Cortex of kidney (tissue), 1 donor: ENCODE measurements at places on chromosomes 4 and X.

DNA sequence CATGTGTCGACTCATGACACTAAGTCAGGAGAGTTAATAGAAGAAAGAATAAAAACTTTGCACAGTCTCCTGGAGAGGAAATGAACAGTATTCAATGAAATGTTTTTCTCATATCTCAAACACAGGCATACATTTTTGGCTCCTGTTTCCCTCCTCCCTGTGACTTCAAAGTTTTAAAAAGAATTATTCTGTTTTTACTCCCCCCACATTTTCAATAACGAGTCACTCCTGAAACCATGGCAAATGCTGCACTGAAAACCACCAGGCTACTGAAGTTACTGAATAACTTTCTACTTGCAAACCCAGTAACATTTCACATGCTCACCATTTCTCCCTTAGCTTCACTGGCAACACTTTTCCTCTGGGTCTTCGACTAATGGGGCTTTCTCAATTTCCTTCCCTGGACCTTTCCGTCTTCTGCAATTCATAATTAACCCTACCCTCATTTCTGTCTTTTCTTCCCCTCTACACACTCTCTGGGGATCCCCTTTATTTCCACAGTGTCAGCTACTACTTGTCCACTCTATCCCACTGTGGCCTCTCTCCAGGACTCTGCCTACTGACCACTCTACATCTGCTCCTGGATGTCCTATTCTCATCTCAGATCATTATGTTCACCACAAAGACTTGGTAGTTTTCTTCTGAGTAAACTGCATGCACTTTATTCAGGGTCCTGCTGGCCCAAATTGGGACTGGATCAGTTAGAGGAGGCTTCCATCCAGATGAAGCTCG lies 225.8 kb upstream of the ETNPPL start:
- DNase-seq = no peak

- DNase-seq = no peak
Observed at GRCh38 chrX:107421337-107421861, 28.1 kb upstream of the FRMPD3 start.

- DNase-seq = no peak
Observed at GRCh38 chrX:15549189-15550012, 48.8 kb downstream of the BMX start.

- DNase-seq = no peak
Observed at GRCh38 chr4:94305466-94306225, 37.0 kb downstream of the HPGDS start.

- DNase-seq = no peak
Observed at GRCh38 chr4:133839326-133839725, 362.3 kb downstream of the PABPC4L start.

- DNase-seq = no peak
Observed at GRCh38 chr4:38618505-38618904, 45.5 kb upstream of the KLF3 start.

GRCh38 chr4:103054030-103054429 lies 22.5 kb downstream of the SLC9B2 start:
- no peak for DNase-seq

DNA sequence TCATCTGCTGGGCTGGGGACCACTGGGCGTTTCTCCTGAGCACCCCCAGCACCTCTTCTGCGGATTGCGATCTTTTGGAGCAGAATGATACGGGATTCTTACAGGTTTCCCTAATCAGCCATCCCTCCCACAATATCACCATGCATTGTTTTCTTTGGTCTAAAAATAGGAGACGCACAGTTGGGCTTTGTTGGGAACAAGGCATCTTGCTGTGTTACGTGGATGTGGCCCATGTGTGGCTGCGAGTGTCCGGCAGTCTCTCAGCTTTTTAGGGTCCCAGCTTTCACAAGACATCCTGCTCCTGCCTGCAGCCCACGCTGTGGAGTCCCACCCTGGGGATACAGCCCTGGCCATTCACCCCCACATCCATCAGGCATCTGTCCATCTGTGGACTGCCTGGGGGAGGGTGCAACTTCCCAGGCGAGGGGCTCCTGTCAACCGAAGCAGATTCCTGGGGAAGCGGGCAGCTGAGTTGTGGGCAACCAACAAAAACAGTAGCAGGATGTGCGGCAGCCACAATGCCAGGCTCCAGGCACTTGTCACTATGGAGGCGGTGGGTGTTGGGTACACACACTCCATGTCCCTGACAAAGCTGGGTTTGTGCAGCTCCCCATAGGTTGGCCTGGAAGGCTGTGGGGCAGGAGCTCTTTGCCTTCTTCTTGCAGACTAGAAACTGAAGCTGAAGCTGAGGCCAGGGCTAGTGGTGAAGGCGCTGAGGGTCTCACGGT lies 185.5 kb upstream of the PSAPL1 start:
- no peak for DNase-seq

DNA sequence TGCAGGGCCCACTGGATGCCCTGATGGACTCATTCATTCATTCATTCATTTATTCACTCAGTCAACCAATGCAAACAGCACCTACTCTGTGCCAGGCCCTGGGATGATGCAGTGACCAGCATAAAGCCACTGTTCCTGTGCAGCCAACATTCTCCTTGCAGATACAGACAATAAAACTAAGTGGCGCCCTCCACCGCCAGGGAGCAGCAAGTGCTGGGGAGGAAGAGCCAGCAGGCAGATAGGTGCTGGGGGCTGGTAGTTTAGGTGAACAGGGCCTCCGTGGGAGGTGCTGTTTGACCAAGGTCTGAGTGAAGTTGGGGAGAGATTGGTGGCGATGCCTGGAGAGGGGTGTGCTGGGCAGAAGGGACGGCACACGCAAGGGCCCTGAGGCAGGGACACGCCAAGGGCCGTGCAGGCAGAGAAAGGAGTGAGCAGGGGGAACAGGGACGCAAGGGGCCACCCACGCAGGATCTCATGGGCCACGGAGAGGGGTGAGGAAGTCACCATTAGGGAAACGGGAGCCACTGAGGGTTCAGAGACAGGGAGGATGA lies 65.5 kb downstream of the WFS1 start:
- no peak for DNase-seq

DNA sequence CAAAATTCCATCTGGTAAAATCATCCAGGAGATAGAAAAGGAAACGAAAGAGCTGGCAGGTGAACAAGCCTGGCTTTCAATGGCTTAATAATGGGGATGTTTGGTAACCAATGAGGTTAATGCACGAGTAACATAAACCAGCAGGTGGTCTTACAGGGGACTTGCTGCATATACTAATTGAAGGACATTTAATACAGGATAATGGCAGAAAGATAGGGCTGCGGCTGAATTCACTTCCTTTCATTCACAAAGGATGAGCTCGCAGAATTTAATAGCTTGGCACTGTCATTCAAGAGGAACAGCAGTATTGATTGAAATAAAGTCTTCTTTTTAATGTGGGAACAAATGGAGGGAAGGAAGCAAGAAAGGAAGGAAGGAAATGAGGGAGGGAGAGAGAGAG lies 156.3 kb upstream of the RAI2 start:
- no peak for DNase-seq

DNA sequence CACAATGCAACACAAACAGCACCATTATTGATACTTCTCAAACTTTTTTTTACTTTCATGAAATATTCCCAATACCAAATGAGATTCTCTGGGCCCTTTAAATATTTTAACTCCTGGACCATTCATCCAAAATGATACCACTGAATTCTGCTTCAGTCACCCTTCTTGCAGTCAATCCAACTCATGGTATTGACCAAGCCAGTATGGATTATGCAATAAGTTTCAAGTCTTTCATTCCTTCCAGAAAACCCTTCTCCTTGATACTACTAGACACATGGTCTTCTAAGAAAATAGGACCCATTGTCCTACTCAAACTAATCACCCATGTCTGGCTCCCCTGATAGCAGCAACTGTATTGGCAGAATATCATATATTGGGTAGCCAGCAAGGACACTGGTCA lies 23.0 kb downstream of the ZNF721 start:
- DNase-seq = no peak

- DNase-seq = no peak
Observed at GRCh38 chr4:74012130-74012529, 13.7 kb upstream of the CXCL5 start.

GRCh38 chrX:150966235-150966634 lies 16.9 kb upstream of the HMGB3 start:
- DNase-seq = no peak

DNA sequence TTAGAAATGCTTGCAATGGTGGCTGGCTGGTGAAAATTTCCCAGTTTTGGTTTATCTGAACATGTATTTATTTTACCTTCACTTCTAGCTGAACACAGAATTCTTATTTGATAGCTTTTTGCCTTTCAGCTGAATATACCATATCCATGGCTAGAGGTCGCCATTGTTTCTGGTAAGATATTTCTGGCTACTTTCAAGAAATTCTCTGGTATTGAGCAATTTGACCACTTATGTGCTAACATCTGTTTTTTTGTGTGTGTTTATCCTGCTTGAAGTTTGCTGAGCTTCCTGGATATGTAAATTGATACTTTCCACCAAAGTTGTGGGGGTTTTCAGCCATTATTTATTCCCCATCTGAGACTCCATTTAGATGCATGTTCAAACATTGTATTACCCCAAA lies 75.4 kb downstream of the FBXW7 start:
- DNase-seq = no peak

DNA sequence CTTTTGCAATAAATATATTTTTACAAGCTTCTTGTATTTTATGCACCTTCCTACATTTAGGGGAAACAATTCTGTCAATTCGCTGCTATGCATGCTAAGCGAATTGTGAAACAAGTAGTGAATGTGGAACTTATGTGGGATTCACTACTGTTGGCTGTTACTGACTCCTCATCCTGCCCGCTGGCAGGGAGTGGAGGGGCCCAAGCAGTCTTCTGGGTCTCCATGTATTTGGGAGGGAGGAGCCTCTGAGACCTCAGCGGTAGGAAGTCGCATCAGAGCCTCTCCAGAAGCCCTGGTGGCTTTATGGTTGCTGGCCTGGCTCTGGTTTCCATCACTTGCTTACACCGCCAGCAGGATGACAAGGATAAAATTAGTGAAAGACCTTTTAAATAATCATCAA lies 3.7 kb upstream of the SETD7 start:
- no peak for DNase-seq

- DNase-seq = no peak
Observed at GRCh38 chrX:39883666-39884065, 214.1 kb downstream of the BCOR start.

DNA sequence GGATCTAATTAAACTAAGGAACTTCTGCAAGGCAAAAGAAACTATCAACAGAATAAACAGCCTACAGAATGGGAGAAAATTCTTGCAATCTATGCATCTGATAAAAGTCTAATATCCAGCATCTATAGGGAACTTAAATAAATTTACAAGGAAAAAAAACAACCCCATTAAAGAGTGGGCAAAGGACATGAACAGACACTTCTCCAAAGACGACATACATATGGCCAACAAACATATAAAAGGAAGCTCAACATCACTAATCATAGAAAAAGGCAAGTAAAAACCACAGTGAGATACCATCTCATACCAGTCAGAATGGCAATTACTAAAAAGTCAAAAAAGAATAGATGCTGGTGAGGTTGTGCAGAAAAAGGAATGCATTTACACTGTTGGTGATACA lies 134.8 kb upstream of the PAQR3 start:
- no peak for DNase-seq

- no peak for DNase-seq
Observed at GRCh38 chr4:39987485-39987884, 9.8 kb upstream of the PDS5A start.

DNA sequence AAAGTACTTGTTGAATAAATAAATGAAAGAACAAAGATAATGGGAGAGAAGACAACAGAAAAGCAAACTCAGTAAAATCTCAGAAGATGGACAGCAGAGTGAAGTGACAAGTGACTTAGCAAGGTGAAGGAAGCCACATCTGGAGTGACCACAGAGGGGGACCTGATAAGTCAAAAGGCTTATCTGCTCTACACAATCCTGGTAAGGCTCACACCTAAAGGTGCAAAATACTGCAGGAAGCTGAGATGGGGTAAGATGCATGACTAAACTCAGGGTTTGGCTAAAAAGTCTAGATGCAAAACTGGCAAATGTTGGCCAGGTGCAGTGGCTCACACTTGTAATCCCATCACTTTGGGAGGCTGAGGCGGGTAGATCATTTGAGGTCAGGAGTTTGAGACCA lies 22.2 kb downstream of the TRMT2B start:
- DNase-seq = no peak

GRCh38 chr4:110614976-110615352 lies 7.9 kb downstream of the PITX2 start:
- DNase-seq = no peak

- DNase-seq = no peak
Observed at GRCh38 chr4:22090661-22091351, 142.2 kb upstream of the KCNIP4 start.

- no peak for DNase-seq
Observed at GRCh38 chr4:70703619-70704214, 15.4 kb downstream of the UTP3 start.

GRCh38 chrX:73215246-73215645 lies 595 bp upstream of the NAP1L2 start:
- no peak for DNase-seq

DNA sequence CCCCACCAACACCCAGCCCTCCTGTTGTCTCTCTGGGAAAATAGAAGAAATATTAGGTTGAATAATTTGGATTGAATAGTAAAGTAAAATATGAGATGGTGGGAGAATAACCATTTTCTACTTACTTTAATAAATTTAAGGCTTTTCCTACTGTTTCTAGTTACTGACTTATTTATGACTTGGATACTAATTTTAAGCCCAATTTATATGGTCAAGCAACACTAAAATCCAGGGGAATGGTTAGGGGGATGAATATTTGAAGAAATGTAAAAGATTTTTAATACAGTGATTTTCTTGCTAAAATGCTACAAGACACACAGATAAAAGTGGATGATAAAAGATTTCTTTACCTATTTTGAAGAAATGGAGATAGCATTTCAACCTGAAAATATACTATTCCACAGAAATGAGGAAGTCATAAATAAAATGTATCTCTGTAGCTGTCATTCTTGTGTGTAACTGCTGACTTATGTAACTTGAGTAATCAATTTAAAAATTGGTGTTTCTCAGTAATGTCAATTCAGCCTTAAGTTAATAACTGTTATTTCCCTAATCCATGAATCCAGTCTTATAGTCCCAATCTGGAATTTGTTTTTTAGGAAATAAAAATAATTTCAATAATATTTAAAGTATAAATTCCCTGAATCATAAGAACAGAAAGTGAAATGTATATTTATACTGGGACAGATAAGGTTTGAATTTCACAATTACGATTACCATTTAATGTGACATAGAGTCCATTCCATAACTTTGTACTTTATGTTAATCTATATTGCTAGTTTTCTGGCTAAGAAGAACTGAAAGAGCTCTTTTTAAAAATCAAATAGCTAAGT lies 24.3 kb upstream of the IL2 start:
- no peak for DNase-seq

- DNase-seq = no peak
Observed at GRCh38 chr4:122930862-122931261, 8.5 kb upstream of the NUDT6 start.

DNA sequence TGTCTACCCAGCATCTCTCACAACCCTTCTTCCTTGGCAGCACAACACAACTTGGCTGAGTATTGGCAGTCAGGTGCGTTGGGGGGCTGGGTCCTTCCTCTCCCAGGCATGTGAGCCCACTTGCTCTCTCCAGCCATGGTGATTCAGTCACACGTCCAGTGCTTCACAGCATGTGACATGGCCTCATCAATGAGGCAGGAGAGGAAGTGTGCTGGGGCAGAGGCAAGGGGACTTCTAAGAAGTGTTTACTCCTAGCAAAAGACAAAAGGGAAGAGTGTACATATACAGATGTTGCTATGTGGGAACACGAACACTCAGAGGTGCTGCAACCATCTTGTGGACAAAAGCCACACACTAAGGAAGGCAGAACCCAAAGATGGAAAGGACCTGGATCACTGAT lies 380.8 kb downstream of the FBXW7 start:
- DNase-seq = no peak

- DNase-seq = no peak
Observed at GRCh38 chrX:6384371-6384770, 150.5 kb downstream of the VCX3A start.

GRCh38 chrX:71871367-71871766 lies 39.3 kb upstream of the NHSL2 start:
- no peak for DNase-seq
